ENCODE measurements at places on chromosomes 1 and 21.

GRCh38 chr1:199403531-199404116 lies 623.9 kb upstream of the NR5A2 start:
- no peak for DNase-seq

- DNase-seq, result no peak
Observed at GRCh38 chr1:117871013-117871412, 58.4 kb downstream of the GDAP2 start.

GRCh38 chr1:29057700-29058099 lies 66.0 kb downstream of the TMEM200B start:
- no peak for DNase-seq

- DNase-seq, result no peak
Observed at GRCh38 chr1:234000557-234001041, 96.1 kb downstream of the SLC35F3 start.

GRCh38 chr1:89633800-89634625 lies 1.1 kb downstream of the LRRC8C start:
- no peak for DNase-seq

GRCh38 chr1:177905686-177906085 lies 64.2 kb downstream of the SEC16B start:
- DNase-seq, result no peak

GRCh38 chr1:75188892-75189291 lies 54.7 kb downstream of the LHX8 start:
- DNase-seq, result no peak

DNA sequence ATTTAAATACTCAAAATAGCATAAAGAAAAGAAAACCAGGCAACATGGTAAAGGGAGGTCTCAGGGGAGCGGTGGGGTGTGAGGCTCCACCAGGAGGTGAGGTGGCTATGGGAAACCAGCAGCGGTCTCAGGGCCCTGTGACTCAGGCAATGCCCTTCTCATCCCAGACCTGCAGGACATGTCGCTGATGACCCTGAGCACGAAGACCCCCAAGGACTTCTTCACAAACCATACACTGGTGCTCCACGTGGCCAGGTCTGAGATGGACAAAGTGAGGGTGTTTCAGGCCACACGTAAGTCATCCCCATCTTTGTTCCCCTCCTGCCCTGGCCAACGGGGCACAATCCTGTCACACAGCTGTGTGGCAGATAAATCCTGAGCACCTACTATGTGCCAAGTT lies 31.5 kb downstream of the PADI4 start:
- DNase-seq, result no peak

GRCh38 chr1:159821171-159821867 lies 5.4 kb upstream of the SLAMF8 start:
- peak; percentile 55 for DNase-seq

- no peak for DNase-seq
Observed at GRCh38 chr1:51210055-51210454, 26.0 kb upstream of the RNF11 start.

DNA sequence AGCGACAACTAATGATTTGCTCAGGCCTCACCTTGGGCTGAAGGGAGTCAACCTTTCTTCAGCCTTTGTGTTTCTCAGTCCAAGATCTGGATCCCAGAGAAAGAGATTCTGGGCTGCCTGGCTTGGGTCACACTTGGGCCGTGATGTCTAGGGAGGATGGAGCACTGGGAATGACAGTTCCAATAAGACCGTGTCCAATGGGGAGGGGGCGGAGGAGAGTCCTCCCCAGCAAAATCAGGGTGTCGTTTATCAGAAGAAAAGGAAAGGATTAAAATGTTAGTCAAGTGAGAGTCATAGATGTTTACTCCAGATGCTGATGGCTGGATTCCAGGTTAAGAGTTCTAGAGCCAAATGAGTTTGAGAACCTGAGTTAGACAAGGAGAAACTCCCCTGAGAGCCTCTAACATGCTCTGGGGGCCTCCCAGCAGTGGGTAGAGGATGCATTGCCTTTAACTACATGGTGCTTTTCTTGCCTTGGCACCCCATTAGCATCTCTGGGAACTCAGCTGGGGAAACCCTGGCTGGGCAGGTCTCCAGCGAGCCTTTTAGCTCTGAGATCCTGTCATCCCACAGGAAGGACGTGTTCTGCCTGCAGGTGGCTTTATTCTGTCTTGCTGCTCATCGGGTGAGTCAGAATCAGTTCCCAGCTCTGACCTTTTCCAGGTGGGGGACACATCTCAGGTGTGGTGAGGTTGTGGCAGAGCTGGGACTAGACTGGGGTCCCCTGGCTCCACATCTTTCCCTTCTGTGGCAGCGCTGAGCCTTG lies 22.2 kb downstream of the NIPAL3 start:
- no peak for DNase-seq

DNA sequence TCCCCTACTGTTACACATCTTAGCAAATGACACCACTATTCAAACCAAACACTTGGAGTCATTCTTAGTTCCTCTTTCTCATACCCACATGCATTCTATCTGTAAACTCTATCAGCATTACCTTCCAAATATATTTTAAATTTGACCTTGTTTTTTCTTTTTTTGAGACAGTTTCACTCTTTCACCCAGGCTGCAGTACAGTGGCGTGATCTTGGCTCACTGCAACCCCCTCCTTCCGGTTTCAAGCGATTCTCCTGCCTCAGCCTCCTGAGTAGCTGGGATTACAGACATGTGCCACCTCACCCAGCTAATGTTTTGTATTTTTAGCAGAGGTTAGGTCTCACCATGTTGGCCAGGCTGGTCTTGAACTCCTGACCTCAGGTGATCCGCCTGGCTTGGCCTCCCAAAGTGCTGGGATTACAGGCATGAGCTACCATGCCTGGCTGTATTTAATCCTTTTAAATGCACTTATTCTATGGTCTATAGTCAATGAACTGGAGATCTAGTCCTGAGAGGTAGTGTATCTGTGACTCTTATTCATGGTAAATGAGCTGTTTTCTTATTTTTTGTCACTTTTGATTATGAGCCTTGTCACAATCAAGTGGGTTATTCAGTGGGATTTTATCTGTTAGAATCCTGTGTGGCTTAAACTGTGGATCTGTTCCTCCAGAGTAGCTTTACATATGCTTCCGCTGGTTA lies 73.1 kb downstream of the GATAD2B start:
- no peak for DNase-seq

DNA sequence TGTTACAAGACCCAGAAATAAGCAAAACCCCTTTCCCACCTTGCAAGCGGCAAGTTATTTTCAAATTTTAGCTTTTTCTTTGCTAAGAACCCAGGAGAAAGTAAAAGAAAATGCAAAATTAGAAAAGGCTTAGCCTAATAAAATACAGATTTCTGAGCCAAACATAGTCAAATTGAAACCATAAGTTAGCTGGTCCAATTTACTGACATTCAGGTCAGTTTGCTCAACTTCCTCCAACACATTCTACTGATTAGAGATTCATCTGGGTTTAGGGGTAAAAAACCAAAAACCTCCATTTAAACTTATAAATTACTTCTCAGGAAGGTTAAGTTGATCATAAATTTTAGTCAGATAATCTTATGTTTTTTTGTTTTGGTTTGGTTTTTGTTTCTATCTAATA lies 701.8 kb upstream of the CXADR start:
- no peak for DNase-seq

- no peak for DNase-seq
Observed at GRCh38 chr21:46478910-46479309, 20.2 kb downstream of the DIP2A start.

- DNase-seq, result no peak
Observed at GRCh38 chr1:114131526-114132220, 22.0 kb downstream of the SYT6 start.

DNA sequence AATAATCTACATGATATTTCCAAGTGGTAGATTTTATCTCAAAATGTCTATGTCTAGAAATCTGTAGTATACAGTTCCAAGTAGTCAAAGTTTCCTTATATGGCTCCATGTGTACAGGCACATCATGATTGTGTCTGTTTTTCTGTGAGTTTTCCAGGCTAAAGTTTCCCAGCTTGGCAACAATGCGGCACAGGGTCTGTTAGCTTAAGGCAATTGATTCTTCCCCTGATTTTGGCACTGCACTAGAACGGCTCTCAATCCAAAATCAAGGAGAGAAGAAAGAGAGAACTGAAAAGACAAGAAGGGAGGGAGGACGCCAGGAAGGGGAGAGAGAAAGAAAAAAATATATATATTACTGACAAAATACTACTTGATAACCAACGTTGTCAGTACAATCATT lies 193.9 kb upstream of the SNX7 start:
- DNase-seq, result no peak

DNA sequence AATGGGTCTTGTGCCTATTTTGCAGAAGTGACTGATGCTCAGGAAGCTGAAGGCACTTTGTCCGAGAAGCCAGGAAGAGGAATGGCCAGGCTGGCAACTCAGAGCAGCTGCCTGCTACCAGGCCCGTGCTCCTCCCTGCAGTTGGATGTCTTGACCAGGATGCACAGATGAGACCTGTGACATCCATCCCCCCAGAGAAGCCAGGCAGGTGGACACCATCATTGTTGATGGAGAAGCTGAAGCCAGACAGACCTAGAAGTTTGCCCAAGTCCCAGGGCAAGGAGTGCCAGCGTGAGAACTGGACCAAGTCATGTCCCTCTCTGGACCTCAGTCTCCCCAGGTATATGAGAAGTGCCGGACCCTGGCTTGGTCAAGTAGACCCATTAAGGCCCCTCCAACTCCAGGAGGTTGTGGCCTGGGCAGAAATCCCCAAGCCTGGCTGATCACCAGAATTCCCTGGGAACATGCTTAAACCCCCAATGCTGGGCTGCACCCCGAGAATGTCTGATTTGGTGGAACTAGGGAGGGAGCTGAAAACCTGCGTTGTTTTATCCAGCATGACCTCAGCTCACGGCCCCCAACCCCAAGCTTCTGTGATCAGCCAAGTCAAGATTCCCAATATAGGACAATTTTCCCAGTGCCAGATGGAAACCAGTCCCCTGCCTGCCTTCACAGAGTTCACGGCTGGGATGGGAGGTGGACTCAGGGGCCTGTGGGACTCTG lies 82.4 kb downstream of the CAMK2N1 start:
- DNase-seq, result no peak

DNA sequence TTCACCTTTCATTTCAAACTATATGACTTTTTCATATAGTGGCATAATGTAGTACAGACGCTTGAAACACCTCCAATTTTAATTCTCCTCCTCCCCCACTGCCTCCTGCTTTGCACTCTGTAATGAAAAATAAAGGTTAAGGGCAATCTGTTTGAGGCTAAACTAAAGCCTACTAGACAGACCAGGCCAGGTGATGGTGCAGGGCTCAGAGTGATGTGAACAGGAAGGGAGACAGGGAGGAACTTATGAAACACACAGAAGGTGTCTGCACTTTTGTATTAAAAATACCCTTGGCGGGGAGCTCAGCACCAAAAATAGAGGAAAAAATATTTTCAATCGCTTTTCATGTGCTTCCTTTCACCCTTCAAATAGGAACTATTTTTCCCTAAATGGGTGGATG lies 415.4 kb downstream of the LMO4 start:
- no peak for DNase-seq

DNA sequence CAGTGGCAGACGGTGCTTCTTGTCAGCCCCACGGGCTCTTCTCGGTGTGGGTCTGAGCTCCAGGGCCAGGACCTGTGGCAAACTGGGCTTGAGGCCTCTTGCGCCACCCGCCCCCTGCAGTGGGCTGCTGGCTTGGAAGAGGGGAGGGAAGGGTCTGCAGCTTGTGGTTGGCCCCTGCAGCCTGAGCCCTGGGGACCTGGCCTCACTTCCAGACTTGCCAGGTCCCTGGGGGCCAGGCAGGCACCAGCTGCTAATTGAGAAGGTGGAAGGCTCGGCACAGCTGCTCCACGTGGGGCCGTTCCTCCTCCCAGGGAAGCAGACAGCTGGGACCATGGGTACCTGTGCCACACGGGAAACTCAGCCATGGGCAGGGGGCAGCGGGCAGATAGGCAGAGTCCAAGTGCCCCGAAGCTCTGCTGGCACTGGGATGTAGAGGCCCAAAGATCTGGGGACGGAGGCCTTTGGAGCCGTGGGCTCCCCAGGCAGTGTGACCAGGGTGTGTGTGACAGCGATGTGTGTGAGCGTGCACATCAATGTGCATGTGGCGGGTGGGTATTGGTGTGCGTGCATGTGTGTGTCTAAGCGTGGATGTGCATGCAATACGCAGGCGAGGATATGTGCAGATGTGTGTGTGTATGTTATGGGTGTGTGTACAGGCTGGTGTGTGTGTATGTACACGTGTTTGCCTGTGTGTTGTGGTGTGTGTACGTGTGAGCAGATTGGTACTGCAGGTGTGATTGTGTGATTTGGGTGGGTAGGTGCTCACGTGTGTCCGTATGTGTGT lies 39.3 kb downstream of the TP73 start:
- DNase-seq, result no peak

GRCh38 chr1:202167708-202168415 lies 7.5 kb upstream of the PTPN7 start:
- DNase-seq, result no peak

DNA sequence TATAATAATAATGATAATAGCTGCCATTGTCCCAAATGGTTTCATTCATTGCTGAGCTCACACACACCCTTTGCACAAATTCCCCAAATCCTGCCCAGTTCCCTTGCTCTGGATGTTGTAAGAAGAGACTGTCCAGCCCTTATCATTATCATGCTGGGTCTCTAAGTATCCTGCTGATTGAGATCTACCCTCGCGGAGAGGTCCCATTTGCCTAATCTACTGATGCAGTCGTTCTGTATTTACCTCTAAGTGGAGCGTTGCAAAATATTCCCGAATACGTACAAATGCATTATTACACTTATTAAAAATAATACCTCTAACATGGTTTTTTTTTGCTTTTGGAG lies 51.2 kb downstream of the TNFRSF8 start:
- no peak for DNase-seq

GRCh38 chr21:34091032-34091431 lies 17.7 kb downstream of the MRPS6 start:
- no peak for DNase-seq

DNA sequence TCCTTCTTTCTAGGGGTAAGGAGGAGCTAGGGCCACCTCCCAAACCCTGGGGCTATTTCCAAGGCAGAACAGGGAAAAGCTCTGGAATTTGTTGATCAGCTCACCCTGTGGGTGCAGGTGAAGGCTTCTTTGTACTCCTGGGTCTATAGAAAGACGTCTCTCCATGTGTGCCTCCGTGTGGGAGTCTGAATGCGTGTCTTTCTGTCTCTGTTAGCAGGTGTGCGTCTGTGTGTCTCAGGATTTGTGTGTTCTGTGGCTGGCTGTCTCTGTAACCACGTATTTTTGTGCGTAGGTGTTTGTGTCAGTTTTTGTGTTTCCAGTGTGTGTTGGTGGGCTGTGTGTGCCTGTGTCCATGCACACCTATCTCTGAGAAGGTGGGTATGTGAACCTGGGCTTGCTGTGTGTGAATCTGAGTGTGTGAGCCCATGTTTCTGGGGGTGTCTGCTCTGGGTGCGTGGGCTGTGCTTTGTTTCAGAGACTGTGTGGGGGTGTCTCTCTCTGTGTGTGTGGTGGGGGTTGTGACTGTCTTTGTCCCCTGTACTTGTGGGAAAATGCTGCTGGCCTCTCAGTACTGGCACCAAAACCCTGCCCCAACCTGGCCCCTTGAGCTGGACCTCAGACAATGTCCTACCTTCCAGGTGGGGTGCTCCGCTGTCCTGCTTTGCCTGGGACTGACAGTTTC lies 12.7 kb upstream of the ETV3L start:
- DNase-seq, result no peak

GRCh38 chr1:107997866-107998265 lies 32.9 kb upstream of the VAV3 start:
- DNase-seq, result no peak

GRCh38 chr1:44405798-44406736 lies 1.0 kb downstream of the RNF220 start:
- no peak for DNase-seq

Measured in NCI-H1436 treated with DMSO at 0.1 percent for 48 hours (cell line).